DND-41 (cell line): ENCODE measurements at places on chromosomes 2 and 18.

DNA sequence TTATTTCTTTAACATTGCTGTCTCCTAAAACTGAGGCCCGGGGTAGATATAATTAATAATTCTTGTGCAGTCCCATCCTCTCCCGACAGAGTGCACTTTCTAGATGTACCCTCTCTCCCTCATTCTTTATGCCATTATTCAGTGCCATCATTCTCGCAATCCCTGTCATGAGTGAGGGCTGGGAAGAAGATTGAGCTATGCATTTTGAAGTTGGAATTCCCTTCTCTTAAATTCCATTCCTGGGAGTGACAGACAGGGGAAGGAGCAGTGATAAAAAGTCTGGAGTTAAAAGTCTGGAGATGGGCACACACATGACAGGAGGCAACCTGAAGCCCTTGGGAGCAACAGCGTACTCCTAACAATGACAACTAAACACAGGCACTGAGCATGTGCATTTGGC, 2.6 kb upstream of the KCNE4 start:
- no peak for DNase-seq

DNA sequence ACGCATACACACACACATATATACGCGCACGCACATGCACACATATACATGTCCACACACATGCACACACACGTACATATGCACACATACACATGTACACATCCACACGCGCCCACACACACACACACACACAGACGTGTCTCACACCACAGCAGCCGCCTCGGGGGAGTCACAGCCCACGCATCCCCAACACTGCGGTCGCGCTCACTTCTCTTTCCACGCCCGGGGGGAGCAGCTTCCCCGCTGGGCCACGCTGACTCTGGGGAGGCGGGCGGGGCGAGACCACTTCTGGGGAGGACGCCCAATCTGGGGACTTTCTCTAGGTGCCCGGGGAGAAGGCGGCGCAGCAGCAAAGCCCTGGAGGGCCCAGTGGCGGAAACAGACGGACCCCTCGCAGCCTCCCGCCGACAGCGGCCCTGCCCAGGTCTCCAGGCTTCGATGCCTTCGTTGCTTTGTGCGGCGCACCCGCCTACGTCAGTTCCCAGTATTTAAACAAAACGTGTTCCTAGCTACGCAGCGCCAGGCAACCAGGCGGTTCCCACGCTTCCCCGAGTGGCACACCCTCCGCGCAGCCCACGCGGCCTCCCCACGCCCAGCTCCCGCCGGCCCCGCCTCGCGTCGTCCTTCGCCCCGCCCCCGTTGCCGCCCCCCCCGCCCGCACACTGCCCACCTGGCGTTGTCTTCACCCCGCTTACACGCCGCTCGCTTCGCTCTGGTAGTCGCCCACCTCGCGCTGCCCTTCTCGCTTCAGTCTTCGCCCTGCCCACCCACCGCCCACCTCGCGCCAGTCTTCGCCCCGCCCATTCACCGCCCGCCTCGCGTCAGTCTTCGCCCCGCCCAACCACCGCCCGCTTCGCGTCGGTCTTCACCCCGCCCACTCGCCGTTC, 810 bp upstream of the RBFA start:
- no peak for DNase-seq

- DNase-seq, result no peak
Observed at GRCh38 chr2:195092341-195092740, 564.7 kb upstream of the SLC39A10 start.

DNA sequence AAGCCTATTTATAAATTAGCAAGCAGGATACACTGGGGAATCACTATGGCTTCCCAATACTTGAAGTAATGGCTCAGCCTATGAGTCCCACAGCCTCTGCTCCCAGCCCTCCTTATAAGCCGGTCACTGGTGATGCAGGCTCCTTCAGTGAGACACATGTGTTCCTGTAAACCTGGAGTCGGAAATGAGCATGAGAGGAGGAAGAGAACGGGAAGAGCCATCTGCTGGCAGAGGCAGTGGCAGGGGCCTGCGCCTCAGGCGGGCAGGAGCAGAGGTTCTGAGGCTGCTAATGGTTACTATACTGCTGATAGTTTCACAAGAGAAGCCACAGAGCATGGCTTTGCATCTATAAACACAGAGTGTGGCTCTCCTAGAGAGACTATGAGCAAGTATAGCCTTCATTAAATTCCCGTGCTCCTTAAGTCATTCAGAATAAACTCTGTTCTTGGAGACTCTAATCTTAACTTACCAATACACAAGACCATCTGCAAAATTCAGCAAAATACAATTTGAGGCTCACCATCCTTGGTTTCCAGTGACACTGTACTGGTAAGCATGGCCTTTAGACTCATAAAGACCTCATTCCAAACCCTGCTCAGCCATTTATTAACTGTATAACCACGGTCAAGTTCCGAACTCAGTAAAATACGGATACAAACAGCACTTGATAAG, 63.3 kb downstream of the FBXO15 start:
- DNase-seq, result no peak

- no peak for DNase-seq
Observed at GRCh38 chr2:45901468-45902032, 250.1 kb downstream of the PRKCE start.

- DNase-seq, result no peak
Observed at GRCh38 chr2:168705534-168706470, 96.6 kb upstream of the NOSTRIN start.

GRCh38 chr2:190514676-190515075, 19.8 kb downstream of the NEMP2 start:
- no peak for DNase-seq

- DNase-seq, result no peak
Observed at GRCh38 chr2:174835797-174836255, 71.6 kb upstream of the CHRNA1 start.

GRCh38 chr18:57953883-57954282, 90.1 kb upstream of the NEDD4L start:
- DNase-seq, result no peak

DNA sequence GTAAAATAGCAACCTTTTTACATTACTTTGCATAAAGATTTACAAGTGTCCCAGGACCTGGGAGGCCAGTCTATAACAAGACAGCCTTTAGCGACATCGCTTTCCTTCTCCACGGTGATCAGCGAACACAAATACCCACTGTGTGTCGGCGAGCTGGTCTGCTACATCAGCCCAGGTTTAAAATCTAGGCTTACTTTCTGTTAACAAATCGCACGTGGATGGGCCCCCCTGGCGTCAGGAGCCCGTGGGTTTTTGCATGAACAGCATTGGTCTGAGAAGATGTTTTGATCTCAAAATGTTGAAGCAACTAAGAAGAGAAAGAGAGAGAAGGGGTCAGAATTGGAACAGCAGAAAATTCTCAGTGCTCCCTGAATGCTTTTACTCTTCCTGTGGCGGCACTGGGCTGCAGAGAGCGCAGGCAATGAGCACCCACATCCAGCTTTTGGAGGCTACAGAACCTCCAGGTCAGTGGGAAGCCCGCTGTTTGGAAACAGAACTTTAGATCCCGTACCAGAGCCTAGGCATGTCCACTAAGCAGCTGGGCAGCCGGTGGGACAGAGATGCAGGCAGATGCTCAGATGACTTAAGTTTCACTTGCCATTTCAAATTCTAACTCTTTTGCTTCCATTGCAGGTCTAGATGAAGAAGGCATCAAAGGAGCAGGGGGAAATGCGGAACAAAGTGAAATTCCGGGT, 32.9 kb downstream of the CYP27C1 start:
- no peak for DNase-seq

DNA sequence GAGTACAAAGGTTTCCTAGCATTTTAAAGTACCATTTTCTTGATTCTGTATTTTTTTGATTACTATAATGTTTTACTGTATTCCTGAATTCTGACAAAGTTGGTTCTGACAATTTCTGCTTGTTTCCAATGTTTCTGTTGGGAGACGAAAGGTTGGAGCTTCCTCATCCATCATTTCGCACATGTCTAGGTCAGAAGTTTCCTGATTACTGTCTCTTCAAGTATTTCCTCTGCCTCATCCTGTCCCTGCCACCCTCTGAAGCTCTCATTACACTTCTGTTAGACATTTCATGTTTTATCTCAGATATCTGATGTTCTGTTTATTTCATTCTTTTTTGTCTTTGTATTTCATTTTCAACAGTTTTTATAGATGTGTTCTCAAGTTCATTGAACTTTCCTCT, 895.8 kb downstream of the TSN start:
- no peak for DNase-seq

GRCh38 chr2:164515030-164515429, 106.3 kb downstream of the GRB14 start:
- no peak for DNase-seq

DNA sequence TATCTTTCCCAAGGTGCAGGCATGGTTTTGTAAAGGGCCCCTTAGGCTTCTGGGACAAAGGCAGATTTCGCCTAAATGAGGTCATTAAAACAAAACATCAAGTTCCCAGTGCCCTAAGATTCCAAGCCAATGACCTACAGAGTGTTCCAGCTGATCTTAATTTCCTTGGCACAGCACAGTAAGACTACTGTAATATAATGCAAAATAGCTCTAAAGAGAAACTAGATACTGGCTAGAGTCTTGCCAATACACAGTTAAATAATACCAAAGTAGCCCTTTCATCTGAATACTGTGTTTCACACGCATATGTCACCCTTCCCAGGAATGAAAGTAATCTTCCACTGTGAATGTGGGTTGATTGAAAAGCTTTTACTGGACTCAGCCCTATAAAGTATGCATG, 14.7 kb downstream of the GRB14 start:
- no peak for DNase-seq
